SJSA1 (cell line): ENCODE measurements at places on chromosomes 2 and 18.

DNA sequence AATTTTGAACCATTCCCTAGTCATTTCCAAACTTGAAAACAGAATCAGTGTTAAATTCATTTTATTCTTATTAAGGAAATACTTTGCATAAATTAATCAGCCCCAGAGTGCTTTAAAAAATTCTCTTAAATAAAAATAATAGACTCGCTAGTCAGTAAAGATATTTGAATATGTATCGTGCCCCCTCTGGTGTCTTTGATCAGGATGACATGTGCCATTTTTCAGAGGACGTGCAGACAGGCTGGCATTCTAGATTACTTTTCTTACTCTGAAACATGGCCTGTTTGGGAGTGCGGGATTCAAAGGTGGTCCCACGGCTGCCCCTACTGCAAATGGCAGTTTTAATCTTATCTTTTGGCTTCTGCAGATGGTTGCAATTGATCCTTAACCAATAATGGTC is 5.5 kb upstream of the MROH2A start:
- DNase-seq, result no peak
- no peak overlapping the region for H3K4me3 ChIP-seq
- no peaks in the 10 kb centered on the region for H3K36me3 ChIP-seq

DNA sequence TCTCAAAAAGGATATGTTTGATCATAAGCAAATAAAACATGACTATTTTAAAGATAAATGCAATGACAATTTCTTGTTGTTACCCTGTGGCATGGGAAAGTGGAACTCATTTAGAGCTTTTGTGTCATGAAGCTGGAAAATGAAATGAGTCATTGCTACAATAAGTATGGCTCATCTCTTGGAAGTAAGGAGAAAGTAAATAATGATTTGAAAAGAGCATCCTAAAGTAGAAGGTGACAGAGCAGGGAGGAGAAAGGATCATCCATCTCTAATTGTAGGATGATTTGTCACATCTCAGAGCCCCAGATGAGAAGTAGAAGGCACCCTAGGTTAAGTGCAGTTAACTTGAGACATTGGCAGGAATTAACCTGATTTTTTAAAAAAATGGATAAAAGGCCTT is 200.5 kb downstream of the CPS1 start:
- DNase-seq, result no peak
- no peaks in the 10 kb centered on the region for H3K27me3 ChIP-seq
- no peaks in the 10 kb centered on the region for H3K4me1 ChIP-seq
- no peak overlapping the region for H3K27ac ChIP-seq
- H3K36me3 ChIP-seq, result no peaks in the 10 kb centered on the region

GRCh38 chr2:64665709-64666108 is 12.0 kb upstream of the SERTAD2 start:
- H3K4me1 ChIP-seq, result peaks cover 16% of the 10 kb centered on the region
- H3K36me3 ChIP-seq, result no peaks in the 10 kb centered on the region

GRCh38 chr2:142290931-142291330 is 160.1 kb upstream of the LRP1B start:
- no peak overlapping the region for H3K4me3 ChIP-seq
- no peaks in the 10 kb centered on the region for H3K36me3 ChIP-seq
- H3K4me1 ChIP-seq, result no peaks in the 10 kb centered on the region
- no peak for DNase-seq
- H3K27me3 ChIP-seq, result no peaks in the 10 kb centered on the region
- no peak overlapping the region for H3K27ac ChIP-seq

DNA sequence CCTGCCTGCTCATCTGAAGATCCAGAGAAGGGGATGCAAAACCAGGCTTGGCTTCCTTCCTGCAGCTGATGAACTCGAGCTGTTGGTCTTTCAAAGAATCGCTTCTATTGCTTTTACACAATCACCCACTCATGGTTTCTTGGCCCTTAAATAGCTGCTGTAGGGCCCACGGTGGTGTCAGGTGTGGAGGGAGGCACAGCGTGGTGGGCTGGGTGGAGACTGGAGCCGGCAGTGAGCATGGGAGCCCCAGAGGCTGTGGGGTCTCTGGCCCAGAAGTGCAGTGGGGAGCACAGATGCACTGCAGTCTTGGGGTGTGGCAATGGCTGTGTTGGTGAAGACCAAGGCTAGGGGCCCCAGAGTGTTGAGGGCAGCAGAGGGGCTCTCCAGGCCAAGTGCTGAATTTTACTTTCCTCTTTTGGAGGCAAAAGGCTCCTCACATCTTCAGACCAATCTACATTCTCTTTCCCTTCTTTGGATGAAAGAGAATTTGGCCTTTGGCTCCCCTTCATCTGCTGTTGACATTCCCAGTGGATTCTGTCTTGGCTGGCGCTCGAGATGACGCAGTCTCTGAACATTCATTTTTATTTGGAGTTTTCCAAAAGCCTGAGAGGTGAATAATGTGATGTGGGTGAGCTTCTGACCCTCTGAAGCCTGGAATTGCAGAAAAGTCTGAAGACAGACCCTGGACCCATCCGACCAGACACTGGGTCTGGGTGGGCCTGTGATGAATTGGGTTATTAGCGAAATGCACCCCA is 70.1 kb upstream of the ASB18 start:
- no peaks in the 10 kb centered on the region for H3K4me1 ChIP-seq
- H3K27ac ChIP-seq, result no peak overlapping the region
- DNase-seq, result no peak

DNA sequence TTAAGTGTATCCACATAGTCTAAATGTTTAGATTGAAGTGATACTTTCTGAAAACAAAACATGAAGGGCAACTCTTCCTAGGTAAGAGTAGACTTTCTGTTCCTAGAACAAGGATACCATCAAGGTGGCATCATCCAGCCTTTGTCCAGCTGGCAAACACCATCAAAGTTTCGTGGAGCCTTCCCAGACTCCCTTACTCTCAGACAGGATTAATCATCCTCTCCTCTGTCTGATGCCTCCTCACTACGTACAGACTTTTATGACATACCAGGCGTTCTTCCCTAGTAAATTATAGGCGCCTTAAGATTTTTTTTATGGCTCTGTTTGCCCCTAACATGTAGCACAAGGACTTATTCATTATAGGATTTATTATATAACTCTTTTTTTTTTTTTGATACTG is 29.4 kb upstream of the ASNSD1 start:
- no peak for DNase-seq
- H3K27me3 ChIP-seq, result no peaks in the 10 kb centered on the region
- peaks cover 5% of the 10 kb centered on the region; the same call in 1 of the 2 replicates for H3K4me1 ChIP-seq
- no peak overlapping the region for H3K4me3 ChIP-seq
- no peak overlapping the region for H3K27ac ChIP-seq

DNA sequence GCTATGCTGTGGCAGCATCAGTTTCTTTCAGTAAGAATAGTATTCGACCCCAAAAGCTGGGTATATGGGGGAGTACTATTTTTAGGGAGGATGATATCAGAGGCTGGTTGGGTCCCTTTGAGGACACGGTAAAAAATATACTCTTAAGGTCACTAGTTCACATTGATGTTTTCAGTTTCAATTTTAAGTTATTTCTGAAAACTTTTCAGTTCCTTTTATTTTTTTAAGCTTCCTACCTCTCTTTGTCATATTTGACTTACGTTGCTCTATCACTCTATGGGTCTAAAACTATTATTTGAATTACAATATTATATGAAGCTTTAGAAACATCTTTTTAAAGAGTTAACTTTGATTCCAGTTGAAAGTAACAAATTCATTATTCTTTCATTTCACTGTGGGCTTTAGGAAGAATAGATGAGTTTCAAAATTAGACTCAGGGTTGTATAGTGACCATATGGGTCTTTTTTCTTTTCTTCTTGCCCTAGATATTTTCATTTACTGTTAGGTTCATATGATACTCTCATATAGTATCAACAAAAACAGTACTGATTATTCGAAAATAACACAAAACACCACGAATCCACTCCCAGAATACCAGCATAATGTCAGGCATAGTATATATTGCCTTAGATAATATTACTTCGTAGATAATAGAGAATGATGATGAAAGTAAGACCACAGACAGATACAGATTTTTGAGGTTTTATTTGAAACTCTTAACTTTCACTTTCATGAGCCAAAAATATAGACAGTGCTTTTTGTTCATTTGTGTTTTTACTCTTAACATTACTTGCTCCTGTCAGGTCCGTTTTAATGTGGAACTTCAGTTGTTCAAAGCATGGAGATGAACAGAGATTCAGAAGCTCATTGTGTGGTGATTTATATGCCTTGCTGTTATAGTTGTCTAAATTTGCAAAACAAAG is 9.8 kb downstream of the RMDN2 start:
- H3K27me3 ChIP-seq, result no peaks in the 10 kb centered on the region
- peaks cover 12% of the 10 kb centered on the region for H3K4me1 ChIP-seq
- H3K4me3 ChIP-seq, result peak overlapping the region; percentile 1; the same call in 1 of the 2 replicates
- H3K36me3 ChIP-seq, result 0 out of 2 replicates have a peak, but pooled peaks cover 3% of the 10 kb centered on the region
- H3K27ac ChIP-seq, result 0 out of 2 replicates have a peak overlapping the region, but pooled peaks have one; percentile 5

DNA sequence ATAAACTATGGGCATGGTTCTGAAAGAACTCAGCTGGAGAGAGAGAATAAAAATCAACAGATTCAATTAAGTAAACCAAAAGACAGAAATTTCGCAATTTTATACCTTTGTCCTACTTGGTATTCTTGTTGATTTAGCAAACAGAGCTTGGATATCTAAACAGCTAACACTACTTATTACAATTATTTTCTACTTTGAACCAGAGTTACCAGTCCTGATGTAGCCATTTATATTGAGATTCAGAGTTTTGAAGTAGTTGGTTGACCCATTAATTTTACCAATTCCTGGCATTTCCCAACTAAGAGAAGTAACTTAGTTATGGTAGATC is 48.9 kb downstream of the ASXL2 start:
- no peak overlapping the region for H3K27ac ChIP-seq
- DNase-seq, result no peak
- H3K4me1 ChIP-seq, result no peaks in the 10 kb centered on the region

- no peak overlapping the region; the same call in 1 of the 2 replicates for H3K27ac ChIP-seq
Observed at GRCh38 chr2:28648147-28648546, 103.5 kb upstream of the PPP1CB start.
